Right forelimb (tissue), 1 donor: ENCODE measurements at places on chromosomes 6 and 20.

GRCh38 chr6:149969635-149970034 is 5.9 kb downstream of the ULBP1 start:
- DNase-seq, result peak; percentile 20

DNA sequence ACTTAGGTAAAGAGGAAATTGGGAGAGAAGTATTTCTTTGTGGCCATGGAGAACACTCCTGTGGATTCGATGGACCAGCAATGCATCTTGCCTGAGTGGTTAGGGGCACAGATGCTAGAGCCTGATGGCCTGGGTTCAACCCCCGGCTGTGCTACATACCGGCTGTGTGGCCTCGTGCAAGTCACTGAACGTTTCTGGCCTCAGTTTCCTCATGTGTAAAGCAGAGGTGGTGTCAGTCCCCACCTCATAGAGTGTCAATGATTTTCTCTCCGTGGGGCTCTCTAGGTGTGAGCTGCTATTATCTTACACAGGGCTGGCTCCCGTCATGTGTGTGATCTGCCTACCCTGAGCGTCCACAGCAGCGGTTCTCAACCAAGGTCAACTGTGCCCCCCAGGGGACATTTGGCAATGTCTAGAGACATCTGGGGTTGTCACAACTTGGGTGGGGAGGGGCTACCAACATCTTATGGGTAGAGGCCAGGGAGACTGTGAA is 50.0 kb upstream of the PTPN1 start:
- DNase-seq, result no peak

- no peak for DNase-seq
These were observed 587.5 kb downstream of the CBLN4 start for GRCh38 chr20:55417836-55418235.

DNA sequence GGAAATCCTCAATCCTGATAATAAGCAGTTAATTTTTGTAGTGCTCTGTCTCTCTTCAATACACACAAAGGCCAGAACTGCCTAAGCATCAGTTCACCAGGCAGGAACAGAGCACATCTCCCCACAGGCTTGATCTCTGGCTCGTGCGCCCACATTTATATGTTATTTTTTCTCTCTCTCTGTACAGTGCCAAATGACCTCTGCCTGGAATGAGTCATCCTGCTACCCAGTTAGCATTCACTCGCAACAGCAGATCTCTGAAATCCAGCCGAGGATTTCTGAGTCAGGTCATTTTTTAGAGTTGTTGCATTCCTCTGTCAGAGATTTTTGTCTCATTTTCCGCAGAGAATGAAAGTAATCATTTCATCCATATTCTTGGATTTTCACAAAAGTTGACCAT is 107.1 kb downstream of the COL12A1 start:
- DNase-seq, result peak; percentile 61

DNA sequence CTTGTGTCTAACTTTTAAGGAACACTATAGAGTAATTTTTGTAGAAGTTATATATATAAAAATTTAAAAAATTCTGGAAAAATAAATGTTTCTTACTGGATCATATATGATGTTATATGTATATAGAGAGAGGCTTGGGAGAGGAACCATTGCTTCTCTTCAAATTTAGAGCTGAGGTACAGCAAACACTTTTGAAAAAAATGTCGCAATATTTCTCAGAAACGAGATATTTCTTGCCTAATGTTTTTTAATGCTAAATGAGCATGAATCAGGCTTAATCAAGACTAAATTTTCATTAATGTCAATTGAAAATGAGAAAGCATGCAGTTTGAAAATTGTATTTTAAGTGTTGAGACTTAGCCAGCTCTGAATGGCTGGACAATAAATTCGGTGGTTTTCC is 2.6 kb downstream of the PKIB start:
- DNase-seq, result no peak

DNA sequence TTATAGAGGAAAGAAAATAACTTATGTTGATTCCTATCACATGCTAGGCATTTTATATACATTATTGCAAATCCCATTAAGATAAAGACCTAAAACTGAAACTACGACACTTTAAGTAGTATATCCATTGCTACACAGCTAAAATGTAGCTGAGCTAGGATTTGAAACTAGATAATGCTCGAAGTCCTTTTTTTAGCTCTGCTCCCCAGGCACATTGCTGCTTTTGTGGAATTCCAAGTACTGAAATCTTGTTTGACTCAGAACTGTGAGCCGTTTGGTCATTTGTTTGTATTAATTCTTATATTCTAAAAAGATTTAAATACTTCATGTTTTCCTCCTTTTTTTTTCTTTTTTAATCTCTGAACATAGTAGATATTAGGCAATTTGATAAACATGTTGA is 644.8 kb downstream of the HACE1 start:
- DNase-seq, result no peak
